MV-4-11 (cell line): ENCODE measurements at places on chromosomes 5 and 9.

DNA sequence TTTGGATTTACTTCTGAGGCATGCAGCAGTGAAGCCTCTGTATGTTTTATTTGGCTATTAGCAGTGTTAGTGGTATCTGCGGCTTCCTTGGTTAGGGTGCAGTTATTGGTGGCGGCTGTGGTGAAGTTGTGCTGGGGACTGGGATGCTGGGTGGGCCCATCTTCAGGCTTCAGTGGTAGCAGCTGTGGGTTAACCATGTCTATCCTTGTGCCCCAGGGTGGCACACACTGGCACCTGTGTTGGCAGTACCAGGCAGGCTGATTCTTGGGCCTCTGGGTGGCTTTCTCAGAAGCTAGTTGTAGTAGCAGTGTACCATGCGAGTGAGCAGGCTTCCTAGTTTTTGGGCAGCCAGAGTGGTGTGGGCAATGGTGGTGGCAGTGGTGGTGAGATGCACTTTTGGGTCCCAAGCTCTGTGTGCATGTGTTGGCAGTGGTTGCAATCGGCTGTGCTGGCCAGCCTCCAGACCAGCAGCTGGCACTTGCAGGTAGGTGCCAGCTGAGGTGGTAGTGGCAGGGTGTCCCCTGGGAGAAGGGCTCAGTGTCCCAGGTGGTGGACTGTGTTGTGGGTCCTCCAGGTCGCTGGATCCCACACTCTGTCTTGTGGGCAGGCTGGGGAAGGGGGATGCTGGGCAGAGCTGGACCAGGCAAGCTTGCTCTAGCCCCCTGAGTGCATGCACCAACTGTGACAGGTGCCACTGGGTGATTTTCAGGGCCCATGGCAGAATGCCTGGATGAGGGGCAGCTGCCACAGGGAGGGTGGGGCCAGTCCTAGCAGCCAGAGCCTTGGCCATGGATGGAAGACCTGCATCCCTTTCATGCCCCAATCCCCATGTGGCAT lies 13.6 kb downstream of the AHRR start:
- DNase-seq, result no peak

DNA sequence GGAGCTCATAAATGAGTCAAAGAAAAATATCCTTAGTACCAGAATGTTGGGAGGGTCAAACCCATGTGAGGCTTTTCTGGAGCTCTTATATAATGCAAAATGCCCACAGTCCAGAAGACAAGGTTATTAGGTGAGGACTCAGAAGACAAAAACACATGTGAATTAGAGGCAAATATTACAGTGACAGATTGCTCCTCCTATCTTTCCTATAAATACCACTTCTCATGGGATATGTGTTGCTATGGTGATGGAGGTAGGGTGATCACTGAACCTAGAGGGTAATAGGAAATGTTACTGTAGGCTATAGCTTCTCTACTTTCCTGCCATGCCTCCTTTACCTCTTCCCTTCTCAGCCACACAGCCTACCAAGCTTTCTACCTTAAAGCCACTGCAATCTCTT lies 264.6 kb downstream of the SEC61B start:
- no peak for DNase-seq

- no peak for DNase-seq
These were observed 11.9 kb downstream of the ERBIN start for GRCh38 chr5:65938256-65938655.

DNA sequence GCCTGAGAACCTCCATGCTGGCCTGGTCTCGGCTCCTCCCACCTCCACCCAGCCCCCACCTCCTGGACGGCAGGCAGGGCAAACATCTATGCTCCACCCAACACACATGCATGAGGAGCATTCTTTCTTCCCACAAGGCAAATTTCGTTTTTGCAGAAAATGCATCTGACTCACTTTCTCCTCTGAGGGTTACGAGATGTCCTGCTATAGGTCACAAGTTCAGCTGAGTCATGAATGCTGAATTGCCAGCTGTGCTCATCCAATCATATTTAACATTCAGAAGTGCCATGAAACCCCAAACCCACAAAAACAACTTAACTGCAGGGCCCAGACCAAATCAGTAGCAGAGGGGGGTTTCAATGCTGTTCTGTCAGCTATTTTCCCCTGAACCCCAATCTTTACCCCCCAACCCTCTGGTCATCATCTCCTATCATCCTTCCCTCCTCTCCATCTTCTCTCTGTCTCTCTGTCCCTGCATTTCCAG lies 39.0 kb upstream of the OSMR start:
- DNase-seq, result peak; percentile 69

DNA sequence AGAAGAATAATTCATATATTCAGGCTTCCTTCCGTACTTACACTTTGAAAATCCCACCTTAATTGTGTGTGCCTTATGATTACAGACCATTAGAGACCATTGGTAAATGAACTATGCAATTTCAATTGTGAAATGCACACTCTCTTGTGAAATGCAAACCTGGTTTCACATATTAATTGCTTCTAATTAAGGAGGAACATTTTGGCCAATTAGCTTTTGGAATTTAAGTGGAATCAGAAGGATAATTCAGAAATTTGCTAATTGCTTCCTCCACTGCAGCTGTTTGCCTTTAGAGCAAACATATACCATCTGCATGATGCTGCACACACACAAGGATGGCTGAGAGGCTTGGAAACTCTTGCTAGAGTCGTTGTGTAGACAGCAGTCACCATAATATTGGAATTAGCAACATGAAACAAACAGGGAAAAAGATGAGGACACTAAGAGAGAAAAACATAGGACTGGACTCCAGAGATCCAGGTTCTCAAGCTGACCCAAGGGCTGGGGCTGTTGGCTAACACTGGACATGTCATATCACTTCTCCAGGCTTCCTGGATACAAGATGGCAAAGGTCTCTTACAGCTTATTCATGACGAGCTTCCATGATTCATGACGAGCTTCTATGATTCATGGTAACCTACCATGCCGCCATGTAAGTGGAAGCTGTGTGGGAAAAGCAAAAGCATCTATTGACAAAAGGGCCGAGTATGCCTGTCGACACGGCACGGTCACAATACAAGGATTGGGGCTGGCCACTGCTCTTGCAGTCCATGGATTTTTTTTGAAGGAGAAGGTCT lies 78.0 kb downstream of the PTCH1 start:
- no peak for DNase-seq

- no peak for DNase-seq
These were observed 15.1 kb downstream of the ANGPTL2 start for GRCh38 chr9:127107171-127107928.

DNA sequence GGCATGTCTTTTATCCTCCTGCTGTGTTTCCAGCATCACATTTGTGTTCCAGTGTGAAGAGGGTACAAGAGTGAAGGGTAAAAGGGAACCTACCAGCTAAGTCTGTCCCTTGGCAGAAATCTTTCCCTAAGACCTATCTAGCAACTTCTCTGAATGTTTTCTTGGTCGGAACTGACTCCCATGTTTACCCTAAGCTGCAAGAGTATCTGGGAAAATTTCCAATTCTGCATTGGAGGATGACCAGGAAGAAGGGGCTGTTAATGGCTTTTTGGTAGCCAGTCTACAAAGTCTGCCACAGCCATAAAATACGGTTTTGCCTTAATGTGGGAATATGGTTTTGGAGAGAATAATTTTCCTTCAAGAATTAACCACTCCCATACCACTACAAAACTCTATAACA lies 75.1 kb downstream of the MAST4 start:
- DNase-seq, result no peak

GRCh38 chr9:87478226-87478992 lies 19.3 kb upstream of the DAPK1 start:
- no peak for DNase-seq

DNA sequence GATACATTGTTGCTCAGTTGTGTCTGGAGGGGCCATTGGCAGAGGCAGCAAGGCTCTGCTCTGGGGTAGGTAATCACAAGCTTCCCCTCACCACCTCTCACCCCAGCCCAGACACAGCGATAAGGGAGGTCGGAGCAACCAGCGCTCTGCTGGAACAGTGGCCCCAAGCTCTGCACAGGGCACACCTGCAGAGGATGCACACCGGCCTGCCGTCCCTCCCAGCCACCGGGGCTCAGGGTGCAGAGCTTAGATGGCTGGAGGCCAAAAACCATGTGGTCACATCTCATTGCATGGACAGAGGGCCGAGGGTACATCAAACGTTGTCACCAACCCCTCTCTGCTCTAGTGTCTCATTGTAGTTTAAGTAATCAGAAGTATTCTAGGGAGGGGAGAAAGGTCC lies 95.4 kb upstream of the ICE1 start:
- DNase-seq, result no peak

DNA sequence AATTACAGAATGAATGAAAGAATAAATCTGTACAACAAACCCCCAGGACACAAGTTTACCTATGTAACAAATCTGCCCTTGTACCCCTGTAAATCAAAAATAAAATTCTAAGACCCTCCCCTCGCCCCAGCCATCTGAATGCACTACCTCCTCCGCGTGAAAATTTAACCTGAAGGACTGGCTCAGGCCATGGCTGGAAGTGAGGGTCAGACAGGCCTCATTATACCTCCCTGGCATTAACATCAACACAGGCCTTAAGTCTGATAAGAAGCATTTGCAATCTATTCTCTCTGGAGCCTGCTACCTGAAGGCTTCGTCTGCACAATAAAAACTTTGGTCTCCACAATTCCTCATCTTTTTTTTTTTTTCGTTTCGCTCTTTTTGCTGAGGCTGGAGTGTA lies 48.7 kb upstream of the TTC39B start:
- DNase-seq, result no peak

- DNase-seq, result no peak
These were observed 276.2 kb downstream of the PDE4D start for GRCh38 chr5:59617186-59617771.

DNA sequence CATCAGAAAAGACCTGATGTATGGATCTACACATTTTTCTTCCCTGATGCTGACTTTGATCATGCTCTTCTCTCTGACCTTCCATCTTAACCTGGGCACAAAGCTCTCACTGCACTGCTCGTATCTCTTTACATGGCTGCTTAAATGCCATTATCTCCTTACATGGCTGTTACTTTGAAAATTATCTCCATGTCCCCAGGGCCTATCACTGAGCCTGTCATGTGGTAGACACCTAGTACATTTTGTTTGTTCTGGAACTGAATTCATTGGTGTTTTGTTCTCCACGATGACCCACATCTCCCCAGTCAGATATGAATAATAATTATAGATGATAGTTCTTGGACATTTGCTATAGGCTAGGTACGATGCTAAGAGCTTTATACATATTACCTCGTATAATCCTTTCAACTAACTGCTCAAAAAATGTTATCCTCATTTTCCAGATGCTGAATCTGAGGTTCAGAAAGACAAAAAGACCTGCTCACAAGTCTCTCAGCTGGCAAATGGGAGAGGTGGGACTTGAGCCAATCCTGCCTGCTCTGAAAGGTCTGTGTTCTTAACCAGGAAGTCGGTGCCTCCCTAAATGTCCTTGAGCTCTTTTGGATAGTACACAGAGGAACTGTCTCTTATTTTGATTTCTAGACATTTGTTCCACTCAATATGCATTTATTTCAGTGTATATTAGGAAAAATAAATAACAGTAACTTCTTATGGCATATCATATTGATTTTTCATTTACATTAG lies 9.8 kb upstream of the CPEB4 start:
- DNase-seq, result no peak

DNA sequence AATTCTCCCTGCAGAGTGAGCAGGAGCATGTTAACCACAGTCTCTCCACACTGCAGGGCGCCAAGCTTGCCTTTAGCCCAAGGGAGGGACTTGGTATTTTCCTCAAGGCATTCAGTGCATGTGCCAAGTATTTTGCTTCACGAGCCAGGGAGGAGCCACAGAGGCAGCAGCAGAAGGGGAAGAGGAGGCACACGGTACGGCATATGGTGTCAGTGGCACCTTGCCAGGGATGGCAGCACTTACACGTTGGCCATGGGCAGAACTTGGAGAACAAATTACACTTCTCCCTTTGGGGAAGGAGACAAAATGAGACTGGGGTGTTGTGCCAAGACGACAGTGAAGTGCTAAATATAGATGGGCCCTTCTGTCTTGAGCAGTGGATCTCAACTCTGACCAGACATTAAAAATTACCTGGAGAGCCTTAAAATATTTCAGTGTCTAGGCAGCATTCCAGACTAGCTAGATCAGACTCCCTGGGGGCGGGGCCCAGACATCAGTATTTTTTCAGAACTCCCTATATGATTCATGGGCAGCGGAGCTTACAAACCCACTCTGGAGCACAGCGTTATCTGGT lies 155.8 kb downstream of the DRD1 start:
- no peak for DNase-seq

DNA sequence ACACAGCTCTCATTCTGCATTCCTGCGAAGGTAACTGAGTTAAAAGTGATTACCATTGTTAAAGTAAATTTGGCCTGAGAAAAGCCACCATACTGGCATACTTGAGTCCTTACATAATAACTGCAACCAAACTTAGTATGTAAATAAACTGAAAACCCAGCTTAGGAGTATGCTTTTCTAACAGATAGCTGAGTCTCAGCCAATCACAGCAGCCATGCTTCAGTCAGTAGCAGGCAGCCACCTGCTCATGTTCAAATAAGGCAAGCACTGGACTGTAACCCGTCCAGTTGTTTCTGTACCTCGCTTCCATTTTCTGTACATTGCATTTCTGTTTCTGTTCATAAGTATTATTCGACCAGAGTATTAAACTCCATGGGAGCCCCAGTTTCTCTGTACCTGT lies 58.6 kb downstream of the GCNT4 start:
- no peak for DNase-seq

GRCh38 chr5:126587551-126588390 lies 7.2 kb downstream of the ALDH7A1 start:
- no peak for DNase-seq

GRCh38 chr5:138386290-138386689 lies 33.8 kb downstream of the KDM3B start:
- no peak for DNase-seq

GRCh38 chr5:66860199-66860975 lies 264.2 kb downstream of the MAST4 start:
- DNase-seq, result no peak

GRCh38 chr9:69086312-69086711 lies 50.8 kb downstream of the FXN start:
- no peak for DNase-seq

DNA sequence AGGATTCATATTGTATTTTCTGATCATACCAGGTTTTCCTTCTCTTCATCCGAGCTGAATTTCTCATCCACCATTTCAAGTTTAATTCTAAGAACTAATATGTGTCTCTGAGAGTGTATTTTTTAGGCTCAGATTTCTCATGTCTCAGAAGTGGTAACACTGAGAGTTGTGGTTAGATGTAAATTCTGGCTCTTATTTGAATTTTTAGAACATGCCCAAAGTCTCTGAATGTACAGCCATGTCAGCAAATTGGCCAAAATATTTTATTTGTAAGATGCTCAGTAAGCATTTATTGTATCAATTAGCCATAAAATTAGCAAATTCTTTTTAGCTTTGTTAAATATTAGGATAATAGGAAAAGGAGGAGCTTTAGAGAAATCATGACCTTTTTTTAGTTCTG lies 16.6 kb downstream of the SV2C start:
- DNase-seq, result no peak

- peak; percentile 38 for DNase-seq
These were observed 14.8 kb upstream of the TMC1 start for GRCh38 chr9:72506615-72507014.

GRCh38 chr9:92978345-92978875 lies 31.1 kb downstream of the FGD3 start:
- DNase-seq, result no peak

- no peak for DNase-seq
These were observed 47.9 kb downstream of the NDUFAF2 start for GRCh38 chr5:60992871-60993270.
